ENCODE measurements at places on chromosomes 3 and 15.

DNA sequence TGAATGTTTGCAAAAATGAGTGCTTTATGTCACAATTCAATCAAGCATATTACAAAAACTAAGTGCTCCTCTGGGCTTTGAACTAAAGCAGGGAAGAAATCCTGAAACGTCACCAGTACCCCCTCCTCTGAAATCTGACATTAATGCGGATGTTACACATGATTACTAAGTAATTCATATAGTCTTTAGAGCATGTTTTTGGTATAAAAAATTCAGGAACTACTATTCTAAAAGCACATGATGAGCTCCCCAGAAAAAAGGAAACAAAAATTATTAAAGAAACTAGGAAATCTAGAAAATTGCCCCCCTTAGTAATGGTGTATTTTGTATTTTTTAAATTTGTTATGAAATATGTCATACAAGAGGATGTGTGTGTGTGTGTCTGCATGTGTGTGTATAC, 87.7 kb downstream of the MYO5A start:
- no peak for DNase-seq

DNA sequence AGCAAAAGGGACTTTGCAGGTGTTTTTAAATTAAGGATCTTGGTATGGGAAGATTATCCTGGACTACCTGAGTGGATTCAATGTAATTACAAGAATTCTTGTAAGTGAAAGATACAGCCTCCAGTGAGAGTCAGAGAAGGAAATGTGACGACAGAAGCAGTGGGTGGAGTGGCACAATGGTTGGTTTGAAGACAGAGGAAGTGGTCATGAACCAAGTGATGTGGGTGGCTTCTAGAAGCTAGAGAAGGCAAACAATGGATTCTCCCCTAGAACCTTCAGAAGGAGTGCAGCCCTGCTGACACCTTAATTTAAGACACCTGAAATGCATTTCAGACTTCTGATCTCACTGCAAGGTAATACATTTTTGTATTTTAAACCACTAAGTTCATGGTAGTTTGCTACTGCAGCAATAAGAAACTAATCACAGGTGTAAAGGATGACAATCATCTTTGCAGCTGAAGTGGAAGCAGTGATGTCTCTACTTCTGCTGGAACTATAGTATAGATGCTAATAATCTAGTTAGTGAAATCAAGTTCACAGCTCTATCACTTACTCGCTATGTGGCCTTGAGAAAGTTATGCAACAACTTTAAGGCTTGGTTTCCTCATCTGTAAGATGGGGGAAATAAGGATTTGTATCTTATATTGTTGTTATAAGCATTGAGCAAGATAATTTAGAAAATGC, 403.4 kb upstream of the SUCLG2 start:
- peak; percentile 56 for DNase-seq

- DNase-seq: no peak
Measured at GRCh38 chr3:97306226-97306625, 458.3 kb upstream of the ARL6 start.

DNA sequence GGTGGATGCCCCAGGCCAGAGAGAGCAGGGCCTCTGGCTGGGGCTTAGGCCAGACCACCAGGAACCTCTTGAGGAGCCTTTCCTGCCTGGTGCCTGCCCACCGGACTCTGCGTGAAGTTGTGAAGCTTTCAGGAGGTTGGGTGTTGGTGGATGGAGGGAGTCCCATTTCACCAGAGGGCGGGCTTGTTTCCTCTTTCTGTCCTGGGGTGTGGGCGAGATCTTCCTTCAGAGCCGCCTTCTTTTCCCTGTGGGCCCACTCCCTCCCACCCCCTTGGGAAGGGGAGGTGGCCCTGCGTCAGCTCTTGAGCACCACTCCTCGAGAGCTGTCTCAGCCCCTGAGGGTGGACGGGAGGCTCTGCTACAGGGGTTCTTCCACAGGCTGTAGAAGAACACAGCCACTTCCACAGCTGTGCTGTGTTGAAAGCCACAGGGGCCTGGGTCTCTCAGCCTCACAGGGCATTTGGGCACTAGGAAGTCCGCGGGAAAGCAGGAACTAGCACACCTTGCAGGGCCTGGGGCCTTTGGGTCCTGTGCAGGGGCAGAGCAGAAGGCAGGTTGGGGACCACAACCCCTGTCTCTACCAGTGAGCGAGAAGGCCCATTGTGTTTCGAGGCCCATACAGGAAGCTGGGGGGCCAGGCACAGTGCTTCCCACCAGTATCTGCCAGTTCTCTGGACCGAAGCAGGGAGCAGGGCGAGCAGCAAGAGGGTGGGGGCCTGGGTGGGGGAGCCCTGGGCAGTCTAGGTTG, 2.1 kb downstream of the AMIGO3 start:
- DNase-seq: no peak

DNA sequence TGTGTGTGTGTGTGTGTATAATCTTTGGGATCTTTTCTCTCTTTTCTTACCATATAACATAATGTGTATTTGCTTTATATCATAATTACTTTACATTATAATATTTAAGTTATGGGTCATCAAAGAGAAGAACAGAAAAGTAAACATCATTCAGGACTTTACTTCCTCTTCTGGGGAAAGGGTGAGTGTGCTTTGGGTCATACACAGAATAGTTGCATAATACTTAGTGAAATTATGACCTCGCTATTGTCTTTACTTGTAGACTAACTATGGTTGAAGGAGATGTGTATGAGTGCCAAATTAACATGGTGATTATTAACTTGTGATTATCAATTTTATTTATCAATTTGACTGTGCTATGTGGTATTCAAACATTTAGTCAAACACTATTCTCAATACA, 1086.9 kb downstream of the DIPK2A start:
- no peak for DNase-seq

DNA sequence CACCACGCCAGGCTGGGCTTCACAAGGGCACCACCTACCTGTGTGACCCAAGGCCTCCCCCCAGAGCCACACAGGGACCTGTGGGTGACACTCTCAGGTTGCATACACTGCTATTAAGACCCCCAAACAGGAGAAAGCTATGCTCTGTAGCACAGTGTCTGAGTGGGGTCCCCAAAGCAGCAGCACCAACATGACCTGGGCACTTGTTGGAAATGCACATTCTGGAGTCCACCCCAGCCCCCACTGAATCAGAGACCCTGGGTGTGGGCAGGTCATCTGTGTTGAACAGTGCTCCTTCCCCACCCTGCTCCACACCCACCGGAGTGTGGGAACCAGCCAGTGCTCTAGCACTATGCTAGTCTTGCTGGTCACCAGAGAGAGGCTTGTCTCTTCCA, 76.1 kb downstream of the ADAMTS17 start:
- DNase-seq: no peak

- DNase-seq: no peak
Measured at GRCh38 chr3:57658536-57658935, 34.3 kb downstream of the DENND6A start.

DNA sequence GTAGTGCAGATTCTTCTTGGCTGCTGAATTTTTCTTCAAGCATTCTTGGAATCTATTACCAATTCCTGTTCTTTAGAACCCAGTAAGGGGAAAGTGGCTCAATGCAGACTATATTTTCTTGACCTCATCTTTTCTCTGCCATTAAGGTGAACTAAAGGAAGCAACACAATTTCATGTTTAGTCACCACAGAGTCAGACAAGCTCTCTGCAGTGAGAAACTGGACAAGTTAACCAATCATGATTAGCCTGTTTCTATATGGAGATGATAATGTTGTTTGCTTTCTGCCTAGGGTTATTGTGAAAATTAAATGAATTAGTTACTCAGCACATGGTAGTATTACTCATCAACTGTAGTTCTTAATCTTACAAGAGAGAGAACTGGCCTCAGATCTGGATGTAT, 1075.1 kb downstream of the AGBL1 start:
- no peak for DNase-seq

DNA sequence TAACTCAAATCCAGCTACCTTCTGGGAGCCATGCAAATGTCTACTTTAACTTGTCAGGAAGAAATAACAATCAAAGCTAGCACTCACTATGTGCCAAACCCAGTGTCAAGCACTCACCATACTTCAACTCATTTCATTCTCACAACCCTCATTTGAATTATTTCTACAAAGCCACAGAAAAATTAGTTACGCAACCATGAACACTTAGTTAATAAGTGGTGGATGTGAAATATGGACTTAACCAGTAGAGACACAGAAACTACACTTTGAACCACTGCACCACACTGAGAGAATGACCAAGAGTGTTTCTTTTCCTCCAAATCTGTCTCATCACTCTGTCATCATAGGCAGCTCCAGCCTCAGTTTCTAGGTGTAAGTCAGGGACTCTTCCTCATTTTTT, 91.0 kb upstream of the MBNL1 start:
- no peak for DNase-seq

All from activated naive CD4-positive, alpha-beta T cell treated with anti-CD3 and anti-CD28 coated beads, Interleukin-2, amount 50 U/mL, for 16 hours (primary cell).